ENCODE measurements at places on chromosomes 13 and 19. TPM values are rescaled to one million over a fixed set of nuclear protein-coding genes. Genes with fewer than 3 reads are reported as not detected.

DNA sequence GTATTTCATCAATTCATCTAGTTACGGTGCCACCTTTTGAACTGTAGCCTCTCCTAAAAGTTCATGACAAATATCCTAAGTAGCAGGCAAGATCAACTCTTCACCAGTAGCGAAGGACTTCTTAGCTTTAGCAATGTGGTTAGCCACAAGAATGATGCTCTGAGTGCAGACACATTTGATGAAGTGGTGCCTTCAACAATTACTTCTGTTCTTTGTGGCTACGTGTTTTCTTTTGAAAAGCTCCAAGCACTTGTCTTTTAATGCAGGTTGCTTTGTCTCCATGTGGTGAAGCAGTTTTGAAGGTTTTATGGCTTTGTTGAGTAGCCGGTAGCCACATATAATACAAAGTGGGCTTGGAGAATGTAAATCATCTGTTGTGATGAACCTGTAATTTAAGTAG is 194.7 kb downstream of the B3GLCT start:
- no peak for DNase-seq

- DNase-seq = no peak
These were observed 12.1 kb downstream of the HCN2 start for GRCh38 chr19:601790-602189.

- DNase-seq = no peak
These were observed 26.8 kb upstream of the SEMA6B start for GRCh38 chr19:4586245-4586644.

ERICH4 gene
- not detected for total RNA-seq

LGALS7 gene
- 1.9 TPM for total RNA-seq
